ENCODE measurements at places on chromosomes 7 and 10.

DNA sequence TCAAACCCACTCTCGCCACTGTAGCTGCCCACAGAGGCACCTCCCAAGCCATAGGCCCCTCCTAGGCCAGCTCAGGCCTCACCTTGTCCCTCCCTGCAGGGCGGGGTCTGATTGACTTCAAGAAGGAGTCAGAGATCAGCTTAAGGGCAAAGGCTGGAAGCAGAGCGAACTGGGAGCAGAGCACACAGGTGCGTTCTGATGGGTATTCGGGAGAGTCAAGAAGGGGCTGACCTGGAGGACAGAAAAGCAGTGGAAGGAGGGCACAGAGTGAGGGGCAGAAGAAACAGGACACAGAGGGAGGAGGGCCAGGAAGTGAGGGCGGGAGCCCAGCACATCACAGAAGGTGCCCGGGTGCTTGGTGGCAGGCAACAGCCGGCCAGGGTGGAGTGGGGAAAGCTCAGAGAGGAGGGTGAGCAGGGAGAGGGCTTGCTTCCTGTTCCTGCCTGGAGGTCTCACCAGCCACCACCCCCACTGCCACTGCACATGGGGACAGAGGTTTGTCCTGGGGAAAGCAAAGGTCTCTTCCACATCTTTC is at the start of gene AOC1:
AOC1 (plus strand) TSS at position 147 of the 535 bp plus-strand sequence. CDS start 3,954 bp downstream, outside the sequence.
- DNase-seq: no peak

DNA sequence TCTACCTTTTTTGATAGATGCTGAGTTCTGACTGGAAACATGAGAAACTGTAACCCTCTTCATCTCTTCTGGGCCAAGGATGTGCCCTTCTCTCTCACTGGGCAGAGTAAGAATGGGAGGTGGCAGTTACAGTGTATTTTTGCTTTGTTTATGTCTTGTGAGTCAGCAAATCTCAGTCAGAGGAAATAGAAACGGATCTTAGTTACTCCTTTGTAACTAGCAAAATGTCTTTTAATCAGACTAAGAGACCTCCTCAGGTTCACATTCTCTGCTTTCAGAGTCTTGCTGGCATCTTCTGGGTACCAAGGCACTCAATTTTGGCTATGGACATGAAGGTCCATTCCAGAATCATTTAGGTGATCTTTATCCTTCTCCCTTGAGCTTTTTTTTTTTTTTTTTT is 70.9 kb downstream of the HHEX start:
- no peak for DNase-seq

DNA sequence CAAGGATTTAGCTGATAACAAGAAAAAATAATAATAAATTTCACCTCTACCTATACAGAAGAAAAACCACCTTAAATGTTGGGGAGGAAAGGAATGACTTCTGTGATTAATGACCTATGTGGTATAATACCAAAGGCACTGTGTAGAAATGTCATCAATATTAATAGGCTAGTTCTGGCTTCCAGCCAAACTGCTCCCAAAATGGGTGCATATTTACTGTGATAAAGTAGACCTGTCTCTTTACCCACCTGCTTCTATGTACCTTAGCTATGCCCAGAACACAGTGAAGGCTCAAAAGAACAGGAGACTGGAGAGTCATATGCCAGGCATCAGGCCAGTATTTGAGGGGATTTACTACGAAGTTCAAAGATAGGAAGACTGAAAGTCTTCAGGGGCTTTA is 76.0 kb downstream of the ATE1 start:
- no peak for DNase-seq

DNA sequence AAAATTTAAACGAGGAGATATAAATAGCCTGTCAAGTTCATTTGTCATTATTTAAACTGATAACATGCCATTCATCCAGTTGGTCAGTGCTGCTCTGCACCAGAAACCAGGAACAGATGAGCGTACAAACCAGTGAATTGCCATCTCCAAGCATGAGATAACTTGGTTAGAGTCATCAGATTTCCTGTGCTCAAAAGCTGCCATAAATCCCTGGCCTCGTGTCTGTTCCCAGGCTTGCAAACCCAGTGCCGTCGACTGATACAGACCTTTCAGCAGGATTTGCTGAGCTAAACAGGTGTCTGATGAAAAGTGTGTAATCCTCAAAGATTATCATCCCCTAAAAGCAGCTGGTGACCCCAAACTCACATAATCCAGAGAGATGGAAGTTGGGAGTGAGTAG is 96.0 kb upstream of the SAMD8 start:
- no peak for DNase-seq

DNA sequence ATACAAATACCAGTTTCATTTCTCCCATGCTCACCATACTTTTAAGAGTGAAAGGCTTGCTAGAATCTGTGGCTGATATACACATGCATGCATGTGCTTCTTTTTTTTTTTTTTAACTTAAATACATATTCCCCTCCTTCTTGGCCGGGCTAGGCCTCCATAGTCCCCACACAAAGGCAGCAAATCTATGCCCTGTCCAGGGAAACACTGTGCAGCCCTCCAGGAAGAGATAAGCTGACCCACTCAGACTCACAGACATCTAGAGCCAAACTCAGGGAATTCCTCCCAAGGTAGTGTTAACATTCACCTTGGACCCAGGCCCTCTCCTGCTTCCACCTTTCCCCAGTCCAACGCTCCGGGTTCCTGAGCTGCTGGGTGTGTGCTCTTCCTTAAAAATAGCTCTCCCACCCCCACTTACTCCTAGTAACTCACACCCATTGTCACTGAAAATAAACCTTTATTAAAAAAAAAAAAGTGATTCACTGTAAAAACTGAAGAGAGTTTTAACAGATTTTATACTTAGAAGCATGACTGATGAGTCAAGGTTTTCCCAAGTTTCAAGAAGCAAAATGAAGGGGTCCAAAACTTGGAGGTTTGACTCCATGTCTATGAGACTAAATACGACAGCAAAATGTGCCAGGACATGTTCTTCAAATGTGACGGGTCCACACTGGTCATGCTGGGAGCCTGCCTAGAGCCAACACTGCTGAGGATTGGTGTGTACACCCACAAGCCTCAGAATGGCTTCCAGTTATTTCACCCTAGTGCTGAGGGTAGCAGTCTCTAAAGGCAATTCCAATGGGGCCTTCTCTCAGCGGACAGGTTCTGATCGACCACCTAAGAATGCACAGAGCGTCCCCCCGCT is 159.5 kb downstream of the GLI3 start:
- DNase-seq: no peak

Measured in NCI-H2107 (cell line).